ENCODE measurements at places on chromosomes 6 and 20.
A peak's percentile ranks its signal among the peaks of the same experiment; 100 is the strongest.

GRCh38 chr20:40009542-40009941, 679.5 kb downstream of the MAFB start:
- DNase-seq, result no peak

DNA sequence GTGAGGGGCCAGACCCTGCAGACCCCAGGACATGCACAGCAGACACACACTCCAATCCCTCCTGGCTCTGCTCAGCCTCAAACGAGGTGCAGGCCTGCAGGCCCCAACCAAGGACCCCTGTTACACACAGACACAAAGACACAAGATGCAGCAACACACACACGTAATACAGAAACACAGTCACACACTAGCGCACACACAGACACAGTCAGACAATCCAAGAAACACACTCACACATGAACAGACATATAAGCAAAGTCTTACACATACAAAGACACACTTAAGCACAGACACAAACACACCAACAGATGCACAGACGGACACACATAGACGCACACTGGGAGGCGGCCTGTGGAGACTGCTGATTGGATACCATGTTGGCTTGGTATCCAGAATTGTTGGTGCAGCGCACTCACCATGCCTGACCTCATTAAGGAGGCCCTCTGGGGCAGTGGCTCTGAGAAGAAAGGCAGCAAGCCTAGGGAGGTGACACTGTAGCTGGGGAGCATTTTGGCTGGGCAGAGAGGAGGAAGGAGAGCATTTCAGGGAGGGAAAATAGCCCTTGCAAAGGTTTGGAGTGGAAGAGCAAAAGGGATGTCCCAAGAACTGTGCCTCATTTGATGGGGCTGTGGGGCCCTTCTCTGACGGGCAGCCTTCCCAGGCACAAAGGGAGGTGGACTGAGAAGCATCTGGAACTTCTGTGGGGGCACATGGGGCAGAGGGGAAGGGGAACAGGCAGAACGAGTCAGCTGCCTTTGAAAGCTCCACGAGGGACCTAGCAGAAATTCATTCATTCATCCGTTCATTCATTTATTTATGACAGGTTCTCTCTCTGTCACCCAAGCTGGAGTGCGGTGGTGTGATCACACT, 1.4 kb upstream of the HSPA12B start:
- no peak for DNase-seq

GRCh38 chr6:95091823-95092436, 485.4 kb upstream of the MANEA start:
- DNase-seq, result peak; percentile 22

DNA sequence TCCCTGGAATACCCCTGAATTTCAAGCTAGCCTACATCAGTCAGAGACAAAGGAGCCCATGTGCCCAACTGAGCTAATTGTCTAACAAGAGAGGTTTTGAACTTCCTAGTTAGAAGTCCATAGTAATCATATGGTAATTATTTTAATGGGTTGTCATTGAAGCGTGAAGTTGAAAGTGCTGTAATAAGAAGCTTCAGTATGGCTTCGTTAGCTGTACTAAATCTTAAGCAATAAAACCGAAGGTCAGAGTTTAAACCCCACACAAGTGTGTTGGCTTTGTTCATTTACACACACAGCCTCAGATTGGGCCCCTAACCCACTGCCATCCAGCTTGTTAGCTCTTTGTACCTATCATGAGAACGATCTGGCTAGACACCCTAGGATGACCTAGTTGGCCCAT, 195.6 kb upstream of the RIN2 start:
- no peak for DNase-seq

- DNase-seq, result peak; percentile 51
Measured at GRCh38 chr6:10730254-10730653, 7.4 kb downstream of the TMEM14C start.

DNA sequence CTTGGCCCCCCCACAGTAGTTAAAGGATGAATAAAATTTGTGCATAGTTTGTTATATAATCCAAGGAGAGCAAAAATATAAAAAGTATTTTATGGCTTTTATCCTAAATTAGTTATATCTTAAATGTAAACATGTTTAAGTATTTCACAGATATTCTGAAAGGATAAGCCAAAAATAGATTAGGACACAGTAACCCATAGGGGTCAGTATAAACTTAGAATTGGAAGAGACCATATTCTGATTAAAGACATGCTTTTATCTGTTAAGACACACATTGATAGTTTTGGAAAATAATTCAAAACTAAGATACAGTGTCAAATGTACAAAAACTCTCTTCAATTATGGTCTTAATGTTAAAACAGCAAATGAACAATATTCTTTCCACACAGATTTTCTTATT, 4.5 kb upstream of the SERINC1 start:
- DNase-seq, result no peak

GRCh38 chr6:30037182-30037788, 23.8 kb upstream of the POLR1H start:
- DNase-seq, result no peak

DNA sequence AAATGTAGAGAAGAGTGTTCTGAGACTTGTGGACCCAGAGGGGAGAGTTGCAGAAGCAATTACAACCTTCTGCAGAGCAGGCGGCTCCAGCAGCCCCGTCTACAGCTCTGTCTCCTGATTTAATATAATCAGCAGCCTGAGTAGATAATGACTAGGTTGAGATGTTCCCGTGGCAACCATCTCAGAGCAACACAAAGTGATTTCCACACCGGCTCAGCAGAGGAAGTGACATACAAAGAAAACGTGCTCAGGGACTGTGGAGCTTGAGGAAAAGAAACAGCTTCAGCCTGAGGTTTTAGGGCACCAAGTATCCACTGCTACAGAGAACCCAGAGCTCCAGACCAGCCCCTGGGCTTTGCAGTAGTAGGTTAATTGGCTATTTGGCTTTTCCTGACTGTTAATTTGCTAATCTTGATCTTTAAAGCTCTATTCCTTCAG, 136.4 kb downstream of the MTFR2 start:
- peak; percentile 56 for DNase-seq

DNA sequence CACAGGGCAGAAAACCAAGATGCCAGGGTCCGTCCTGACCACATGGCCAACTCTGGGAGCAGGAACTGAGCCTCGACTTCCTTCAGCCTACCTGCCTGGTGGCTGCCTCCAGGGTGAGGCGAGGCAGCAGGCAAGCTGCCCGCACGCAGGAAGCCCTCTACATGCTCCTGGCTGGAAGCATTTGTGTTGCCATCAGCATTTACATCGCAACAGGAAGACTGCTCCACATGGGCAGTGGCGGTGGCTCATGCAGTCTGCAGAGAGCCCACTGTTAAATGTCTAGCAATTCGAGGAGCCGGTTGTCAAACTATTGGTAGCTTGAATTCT, 233.8 kb downstream of the SYNDIG1 start:
- no peak for DNase-seq

- peak; percentile 10 for DNase-seq
Measured at GRCh38 chr20:9616833-9617461, 102.6 kb downstream of the LAMP5 start.

DNA sequence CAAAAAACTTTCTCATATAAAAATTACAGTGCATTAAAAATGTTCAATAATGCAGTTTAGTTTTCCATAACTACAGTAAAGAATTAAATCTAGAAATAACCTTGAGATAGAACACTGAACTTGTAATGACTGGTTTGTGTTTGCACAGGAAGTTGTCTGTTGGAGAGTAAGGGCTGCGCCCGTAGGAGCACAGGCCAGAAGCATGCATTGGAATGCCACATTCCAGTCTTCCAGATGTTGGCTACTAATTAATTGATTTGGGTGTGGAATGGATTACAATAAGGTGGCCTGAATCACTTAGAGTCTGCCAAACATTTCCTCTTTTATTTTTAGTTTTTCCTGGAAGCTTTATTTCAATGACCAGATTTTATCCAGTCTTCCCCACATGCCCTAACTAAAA, 582.6 kb upstream of the MMS22L start:
- DNase-seq, result no peak

GRCh38 chr6:101776919-101777350, 383.4 kb downstream of the GRIK2 start:
- DNase-seq, result no peak

GRCh38 chr20:63977739-63978276, 1.6 kb downstream of the SAMD10 start:
- peak; percentile 25 for DNase-seq

GRCh38 chr20:49230561-49231133, 11.4 kb downstream of the DDX27 start:
- DNase-seq, result peak; percentile 76

- no peak for DNase-seq
Measured at GRCh38 chr6:1386038-1386709, 3.2 kb upstream of the FOXF2 start.

DNA sequence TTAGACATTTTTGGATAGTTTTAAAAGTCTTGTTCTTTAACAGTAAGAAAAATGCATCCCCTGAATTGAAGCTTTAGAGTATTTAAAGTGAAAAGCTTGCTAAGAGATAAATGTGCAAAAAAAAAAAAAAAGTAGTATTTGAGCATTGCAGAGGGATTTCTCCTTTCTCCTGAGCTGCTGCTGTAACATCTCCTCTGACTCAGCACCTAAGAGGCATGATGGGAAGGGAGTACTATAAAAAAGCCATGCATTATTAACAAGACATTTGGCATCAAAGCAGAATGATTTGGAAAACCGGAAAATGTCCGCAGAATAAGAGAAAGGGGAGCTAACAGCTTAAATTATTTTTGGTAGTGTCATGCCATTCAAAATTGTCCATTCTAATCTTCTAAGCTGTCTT, 27.9 kb downstream of the B4GALT5 start:
- DNase-seq, result no peak

DNA sequence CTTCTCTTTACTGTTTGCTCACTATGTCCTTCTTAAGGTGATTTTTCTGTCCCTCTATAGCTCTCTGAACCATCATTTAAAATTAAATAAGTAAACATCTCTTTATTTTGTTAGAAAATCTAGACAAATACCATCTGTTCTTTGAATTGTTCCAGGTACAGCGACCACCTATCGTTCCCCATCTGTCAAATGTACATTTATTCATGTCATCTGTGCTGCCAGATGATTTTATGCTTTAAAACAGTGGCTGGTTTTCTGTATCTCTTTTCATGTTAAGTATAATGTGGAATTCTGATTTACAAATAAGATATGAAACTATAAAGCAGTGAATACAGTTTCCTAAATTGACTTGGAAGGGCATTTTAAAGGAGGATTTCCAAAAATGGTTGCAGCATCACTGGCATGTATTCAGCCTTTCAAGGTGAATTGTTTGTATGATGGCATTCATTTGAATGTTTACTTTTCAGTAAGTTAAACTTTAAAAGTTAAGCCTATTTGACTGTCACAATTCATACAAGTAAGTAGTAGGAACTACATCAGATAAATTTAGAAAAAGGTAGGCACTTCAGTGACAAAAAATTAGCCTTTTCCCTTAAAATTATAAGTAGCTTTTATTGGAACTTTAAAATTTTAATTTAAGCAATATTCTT, 92.6 kb upstream of the CLVS2 start:
- DNase-seq, result no peak

- peak; percentile 78 for DNase-seq
Measured at GRCh38 chr6:106702451-106703110, 73.2 kb downstream of the QRSL1 start.

- no peak for DNase-seq
Measured at GRCh38 chr20:58864346-58864745, 11.8 kb downstream of the GNAS start.

GRCh38 chr6:104952911-104953399, 4.0 kb upstream of the LIN28B start:
- no peak for DNase-seq

GRCh38 chr6:170174124-170174770, 116.6 kb downstream of the DLL1 start:
- DNase-seq, result no peak

DNA sequence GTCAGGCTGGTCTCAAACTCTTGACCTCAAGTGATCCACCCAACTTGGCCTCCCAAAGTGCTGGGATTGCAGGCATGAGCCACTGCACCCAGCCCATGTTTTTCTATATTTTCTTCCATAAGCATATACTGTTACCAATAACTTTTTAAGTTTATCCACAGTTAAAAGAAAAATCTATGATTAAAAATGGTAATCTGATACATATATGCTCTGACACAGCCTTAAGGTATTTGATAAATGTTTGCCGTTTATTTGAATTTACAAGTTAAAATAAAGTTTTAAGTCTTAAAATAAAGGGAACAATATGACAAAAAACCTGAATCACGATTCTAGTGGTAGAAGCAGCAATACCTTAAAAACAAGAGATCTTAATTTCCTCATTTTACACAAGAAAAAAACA, 5.2 kb downstream of the STK38 start:
- no peak for DNase-seq

GRCh38 chr6:149108038-149108748, 209.3 kb upstream of the TAB2 start:
- no peak for DNase-seq

Measured in GF-D8 (cell line).